Fibroblast of mammary gland (primary cell): ENCODE measurements at places on chromosomes 12 and 14.

GRCh38 chr14:64369201-64369600, 19.0 kb upstream of the MTHFD1 start:
- DNase-seq, result no peak

DNA sequence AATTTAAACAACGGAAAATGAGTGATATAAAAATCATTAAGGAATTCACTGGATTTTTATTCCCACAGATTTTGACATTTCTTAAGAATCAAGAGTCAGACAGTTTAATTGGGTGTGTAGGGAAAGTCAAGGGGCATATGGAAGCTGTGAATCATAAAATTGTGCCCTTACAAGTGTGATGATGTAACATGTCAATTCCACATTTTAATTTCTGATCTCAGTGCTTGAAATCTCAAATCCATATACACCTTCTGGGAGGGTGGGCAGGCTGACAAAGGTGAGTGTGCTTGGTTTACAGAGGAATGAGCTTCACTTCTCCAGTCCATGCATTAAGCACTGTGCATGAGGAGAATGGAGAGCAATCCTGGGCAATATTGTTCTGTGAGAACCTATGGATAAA, 1.0 kb upstream of the KRT6A start:
- peak; percentile 36 for DNase-seq

DNA sequence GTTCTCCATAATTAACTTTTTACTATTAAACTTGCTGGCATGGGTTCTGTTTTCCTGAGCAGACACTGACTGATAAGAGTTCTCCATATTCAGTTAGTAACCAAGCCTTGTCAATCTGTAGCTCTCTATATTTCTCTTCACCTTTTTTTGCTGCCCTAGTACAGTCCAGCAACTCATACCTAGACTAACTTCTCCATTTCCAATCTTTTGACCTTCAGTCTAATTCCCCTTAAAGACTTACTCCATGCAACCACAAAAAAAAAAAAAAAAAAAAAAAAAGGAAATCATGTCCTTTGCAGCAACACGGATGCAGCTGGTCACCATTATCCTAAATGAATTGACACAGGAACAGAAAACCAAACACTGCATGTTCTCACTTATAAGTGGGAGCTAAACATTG, 125.7 kb upstream of the KRAS start:
- no peak for DNase-seq

GRCh38 chr12:22126758-22127157, 80.7 kb downstream of the CMAS start:
- no peak for DNase-seq

- DNase-seq, result peak; percentile 72
These were observed 336.8 kb downstream of the LRIG3 start for GRCh38 chr12:58583529-58583928.

DNA sequence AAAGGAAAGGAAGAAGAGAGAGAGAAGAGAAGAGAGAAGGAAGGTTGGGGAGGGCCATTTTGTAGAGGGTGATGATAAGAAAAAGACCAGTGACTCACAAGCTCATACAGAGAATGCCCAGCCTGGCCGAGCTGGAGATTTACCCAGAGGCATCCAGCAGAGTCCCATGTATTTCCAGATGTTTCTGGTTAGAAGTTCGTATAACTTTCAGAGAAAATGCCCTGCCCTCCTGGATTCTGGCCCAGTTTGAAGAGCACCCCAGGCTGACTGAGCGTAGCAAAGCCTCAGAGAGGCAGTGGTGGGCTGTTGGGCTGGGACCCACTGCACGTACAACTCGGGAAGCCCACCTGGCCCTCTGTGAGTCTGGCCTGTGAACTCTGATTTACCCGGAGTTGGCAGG, 221.8 kb downstream of the SLC41A2 start:
- peak; percentile 91 for DNase-seq

- peak; percentile 66 for DNase-seq
These were observed 10.1 kb downstream of the KRT80 start for GRCh38 chr12:52181746-52182145.

- peak; percentile 8 for DNase-seq
These were observed 1949.4 kb upstream of the SEL1L start for GRCh38 chr14:83483063-83483462.

GRCh38 chr12:80086025-80086424, 13.3 kb upstream of the OTOGL start:
- no peak for DNase-seq
